ENCODE measurements at places on chromosomes 1 and 21.

- no peak for DNase-seq
Observed at GRCh38 chr1:162018418-162018817, 5.3 kb downstream of the OLFML2B start.

DNA sequence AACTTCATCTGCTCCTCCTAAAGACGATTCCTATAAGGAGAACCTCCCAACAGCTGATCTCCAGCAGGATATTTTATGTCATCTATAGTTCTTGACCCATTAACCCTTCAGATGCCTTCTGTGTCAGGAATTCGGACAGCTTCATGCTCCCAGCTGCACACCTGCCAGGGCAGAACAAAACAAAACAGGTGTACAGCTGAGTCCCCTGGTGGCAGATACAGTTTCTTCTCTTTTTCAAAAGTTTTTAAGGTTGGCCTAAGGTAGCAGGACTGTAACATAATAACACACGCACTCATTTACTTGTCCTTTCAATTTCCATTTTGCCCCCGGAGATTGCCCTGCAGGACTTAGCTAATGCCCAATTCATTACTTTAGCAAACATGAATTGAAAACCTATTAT lies 218.3 kb downstream of the S1PR1 start:
- no peak for DNase-seq

DNA sequence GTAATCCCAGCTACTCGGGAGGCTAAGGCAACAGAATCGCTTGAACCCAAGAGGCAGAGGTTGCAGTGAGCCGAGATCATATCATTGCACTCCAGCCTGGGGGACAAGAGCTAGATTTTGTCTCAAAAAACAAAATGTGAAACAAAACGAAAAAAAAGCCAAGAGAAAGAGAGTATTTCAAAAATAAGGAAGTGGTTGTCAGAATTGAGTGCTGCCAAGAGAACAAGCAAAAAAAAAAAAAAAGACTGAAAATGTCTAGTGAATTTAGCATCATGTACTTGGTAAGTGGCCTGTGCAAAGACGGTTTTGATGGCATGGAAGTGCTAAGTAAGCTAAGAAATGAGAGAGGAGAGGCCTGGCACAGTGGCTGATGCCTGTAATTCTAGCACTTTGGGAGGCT lies 14.3 kb downstream of the KPNA6 start:
- no peak for DNase-seq

DNA sequence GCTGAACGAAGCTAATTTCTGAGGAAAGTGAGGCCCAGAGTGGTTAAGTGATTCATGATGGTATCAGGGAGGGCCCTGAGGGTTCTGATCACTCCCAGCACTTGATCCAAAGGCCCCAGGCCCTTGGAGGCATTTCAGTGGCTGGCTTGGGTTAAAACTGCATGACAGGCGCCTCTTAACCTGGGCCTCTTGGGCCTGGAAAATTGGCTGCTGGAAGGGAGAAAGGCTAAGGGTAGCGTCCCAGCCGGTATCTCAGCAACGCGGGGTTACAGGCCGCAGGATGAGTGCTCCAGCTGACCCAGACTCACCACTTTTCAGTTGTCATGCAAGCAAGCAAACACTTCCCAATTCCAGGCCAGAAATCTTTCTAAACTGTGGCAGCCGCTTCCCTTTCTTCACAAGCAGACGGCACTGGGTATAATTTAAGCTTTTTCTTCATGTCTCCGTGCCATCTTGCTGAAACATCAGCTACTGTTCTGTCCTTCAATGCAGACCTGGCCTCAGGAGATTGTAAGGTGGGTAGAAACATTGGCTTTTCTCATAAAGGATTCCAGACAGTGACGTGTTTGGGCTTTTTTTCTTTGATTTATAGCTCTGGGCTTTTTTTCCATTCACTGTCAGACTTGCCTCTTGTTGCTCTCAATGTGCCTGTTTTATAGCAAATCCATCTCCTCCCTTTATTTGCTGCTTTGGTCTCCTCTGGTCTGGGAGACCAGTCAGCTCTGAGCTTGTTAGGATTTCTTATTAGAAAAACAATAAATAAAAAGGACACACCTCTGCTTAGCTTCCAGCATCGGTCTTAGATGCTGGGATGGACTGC lies 229.1 kb downstream of the KCNJ6 start:
- no peak for DNase-seq

DNA sequence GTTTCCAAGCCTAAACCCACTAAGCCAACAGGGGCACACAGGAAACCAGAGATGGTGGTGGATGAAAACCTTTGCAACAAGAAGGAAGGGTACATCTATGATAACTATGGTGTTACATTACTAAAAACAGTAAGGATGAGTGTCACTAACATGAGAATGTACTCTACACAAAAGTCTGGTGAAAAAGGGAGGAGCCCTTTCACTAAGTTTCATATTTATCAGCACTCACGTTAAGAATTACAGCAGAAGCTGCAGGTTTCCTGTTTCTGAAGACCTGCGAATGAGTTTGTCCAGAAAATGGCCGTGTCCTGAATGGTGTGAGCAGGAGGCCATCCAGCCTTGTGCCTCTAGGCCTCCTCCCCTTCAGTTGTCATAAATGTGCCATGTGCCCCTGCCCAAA lies 17.8 kb downstream of the ABCG1 start:
- DNase-seq, result no peak

- no peak for DNase-seq
Observed at GRCh38 chr21:37784591-37785318, 131.5 kb downstream of the KCNJ6 start.

- DNase-seq, result peak; percentile 61
Observed at GRCh38 chr1:44036409-44037139, 5.3 kb upstream of the SLC6A9 start.

- DNase-seq, result no peak
Observed at GRCh38 chr1:198556971-198557370, 16.5 kb upstream of the ATP6V1G3 start.

- DNase-seq, result no peak
Observed at GRCh38 chr1:43395523-43395922, 5.8 kb downstream of the SZT2 start.

DNA sequence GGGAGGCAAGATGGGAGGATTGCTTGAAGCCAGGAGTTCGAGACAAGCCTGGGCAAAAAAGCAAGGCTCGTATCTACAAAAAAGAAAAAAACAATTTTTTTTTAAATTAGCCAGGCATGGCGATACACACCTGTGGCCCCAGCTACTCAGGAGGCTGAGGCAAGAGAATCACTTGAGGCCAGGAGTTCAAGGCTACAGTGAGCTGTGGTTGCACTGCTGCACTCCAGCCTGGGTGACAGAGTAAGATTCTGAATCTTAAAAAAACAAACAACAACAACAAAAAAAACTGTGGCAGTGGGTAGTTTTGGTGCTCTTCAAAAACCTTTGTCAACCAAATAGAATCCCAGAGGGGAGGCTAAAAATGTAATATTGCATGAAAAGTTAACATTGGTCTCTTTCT lies 734 bp downstream of the PTPN22 start:
- no peak for DNase-seq

DNA sequence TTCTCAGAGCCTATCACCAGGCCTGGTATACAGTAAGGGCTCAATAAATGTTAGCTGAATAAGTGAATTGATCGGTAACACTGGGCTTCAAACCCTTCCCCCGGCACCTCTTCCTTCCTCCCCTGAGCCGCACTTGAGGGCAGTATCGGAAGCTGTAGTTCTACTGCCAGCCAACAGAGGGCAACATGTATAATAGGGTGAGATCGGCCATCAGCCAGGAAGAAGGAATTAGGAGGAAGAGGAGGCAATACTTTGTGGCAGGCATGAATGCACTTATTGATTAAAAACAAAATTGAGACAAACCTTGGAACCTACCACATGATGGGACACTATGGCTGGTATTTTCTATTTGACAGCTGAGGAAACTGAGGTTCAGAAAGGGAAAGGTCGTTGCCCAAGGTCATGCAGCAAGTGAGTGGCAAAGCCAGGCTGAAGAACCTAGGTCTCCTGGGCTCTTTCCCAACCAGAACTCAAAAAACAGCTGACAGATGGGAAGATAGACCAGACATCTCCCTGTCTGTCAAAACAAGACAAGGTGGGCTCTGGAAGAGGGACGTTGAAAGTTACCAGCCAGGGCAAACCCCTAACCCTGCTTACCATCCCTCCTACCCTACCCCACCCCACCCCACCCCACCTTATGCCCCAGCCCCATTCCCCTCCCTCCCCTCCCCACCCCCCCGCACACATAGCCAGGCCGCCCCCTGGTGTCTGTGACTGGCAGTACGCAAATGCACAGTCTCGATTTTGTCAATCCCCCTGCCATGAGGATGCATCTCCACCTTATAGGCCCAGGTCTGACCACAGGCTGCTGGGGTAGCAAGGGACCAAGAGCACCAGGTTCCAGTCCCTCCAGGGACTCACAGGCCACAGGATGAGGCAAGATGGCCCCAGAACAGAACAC lies 107.3 kb upstream of the RUNX3 start:
- peak; percentile 53 for DNase-seq

GRCh38 chr21:44710294-44710665 lies 1.1 kb downstream of the TSPEAR start:
- no peak for DNase-seq

- DNase-seq, result no peak
Observed at GRCh38 chr1:11406845-11407244, 72.1 kb upstream of the DISP3 start.

DNA sequence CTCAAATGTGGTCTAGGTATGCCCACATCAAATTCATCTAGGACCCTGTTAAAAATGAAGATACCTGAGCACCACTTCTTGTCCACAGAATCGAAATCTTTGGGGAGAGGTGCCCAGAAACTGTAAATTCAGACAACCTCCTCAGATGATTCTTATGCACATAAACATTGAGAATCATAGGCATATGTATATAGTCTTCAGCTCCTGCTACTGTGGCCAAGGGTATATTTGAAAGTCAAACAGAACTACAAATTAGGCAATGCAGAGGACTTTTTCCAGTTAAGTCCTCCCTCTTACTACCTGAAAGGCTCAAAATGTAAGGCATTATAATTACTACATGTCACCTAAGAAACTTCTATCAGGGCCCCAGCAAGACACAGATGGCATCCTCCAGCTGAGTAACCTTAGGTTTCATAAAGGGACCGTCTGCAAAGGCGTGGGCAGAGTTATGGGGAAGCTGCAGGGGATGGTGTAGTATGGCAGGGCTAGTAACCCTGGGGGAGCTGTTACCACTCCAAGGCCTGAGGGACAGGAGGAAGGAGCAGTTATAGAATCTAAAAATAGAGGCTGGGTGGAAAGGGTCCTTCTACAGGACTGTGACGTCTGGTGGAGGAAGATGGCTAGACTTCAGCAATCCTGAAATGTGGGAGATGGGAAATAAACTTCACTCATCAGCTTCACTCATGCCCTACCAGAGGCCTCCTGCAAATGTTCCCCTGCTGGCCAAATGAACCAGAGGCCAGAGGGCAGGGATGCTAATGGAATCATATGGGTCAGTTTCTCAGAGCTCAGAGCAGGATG lies 46.3 kb downstream of the DAB1 start:
- DNase-seq, result no peak

GRCh38 chr1:42364542-42364941 lies 16.1 kb upstream of the RIMKLA start:
- no peak for DNase-seq

DNA sequence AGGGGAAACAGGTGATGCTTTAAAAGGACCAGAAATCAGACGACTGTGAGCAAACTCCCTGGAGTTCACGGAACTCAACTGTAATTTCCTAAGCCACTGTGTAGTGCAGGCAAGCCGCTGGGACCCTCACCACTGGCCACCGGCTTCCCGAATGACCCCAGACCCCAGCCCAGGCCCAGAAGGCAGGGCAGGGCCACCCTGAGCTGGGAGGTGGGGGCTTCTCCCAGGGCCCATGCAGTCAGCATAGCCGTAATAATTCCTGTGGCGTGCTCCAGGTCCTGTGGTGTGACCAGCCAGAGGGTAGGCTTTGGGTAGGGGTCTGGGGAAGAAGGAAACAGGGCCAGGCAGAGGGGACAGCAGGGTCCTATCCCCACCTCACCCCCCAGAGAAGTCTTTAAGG lies 3.5 kb upstream of the ARF1 start:
- no peak for DNase-seq

- no peak for DNase-seq
Observed at GRCh38 chr1:197807216-197807615, 31.9 kb upstream of the DENND1B start.

DNA sequence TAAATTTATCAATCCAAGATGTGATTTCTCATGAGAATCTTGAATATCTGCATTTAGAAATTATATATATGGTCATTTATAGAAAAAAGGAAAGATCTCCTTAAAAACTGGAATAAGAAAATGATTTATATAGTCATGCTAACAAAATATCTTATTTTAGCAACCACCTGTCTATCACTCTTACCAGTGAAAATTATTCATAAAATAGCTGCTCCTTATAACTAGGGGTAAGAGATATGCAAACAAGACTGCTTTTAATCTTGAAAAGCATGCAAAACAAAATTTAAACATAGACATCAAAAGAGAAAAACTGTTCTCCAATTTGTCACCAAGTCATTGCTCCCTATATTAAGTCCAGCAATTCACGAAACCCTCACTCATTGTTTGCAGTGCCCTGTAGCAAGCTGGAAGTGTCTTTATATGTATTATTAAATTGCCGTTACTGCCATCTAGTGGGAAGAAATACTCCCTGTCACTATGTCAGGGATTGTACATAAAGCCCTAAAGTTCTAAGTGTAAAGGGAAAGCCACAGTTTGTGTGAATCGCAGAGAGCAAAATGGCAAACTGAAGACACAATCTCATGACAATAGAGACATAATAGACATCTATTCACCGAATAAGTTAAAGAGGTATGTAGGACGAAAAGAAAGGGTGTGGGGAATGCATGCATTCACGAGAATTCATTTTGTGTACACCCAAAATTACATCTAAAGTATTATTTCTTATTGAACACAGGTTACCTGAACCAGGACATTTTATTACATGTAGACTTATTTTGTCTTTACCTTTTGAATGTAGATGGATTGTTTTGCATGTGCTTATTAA lies 600.5 kb downstream of the USP25 start:
- DNase-seq, result peak; percentile 23

DNA sequence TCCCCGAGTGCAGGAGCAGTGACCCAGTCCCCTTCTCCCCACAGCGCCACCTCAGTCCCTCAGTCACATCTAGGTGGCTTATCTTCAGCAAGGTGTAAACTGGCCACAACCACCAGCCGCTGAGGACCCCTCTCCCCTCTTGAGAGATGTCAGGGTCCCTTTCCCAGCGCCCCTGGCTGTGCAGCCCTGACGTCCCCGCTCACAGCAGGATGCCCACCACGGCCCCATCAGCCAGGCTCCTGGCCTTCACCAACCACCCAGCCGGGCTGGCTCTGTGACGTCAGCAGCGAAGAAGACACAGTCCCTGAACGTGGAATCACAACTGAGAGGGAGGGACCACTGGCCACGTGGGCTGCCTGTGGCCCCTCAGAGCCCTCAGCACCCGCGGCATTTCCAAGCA lies 249.4 kb downstream of the NPHP4 start:
- no peak for DNase-seq
